COLO829 (cell line): ENCODE measurements at places on chromosomes 13 and 19.

GRCh38 chr13:32059511-32059984 lies 28.0 kb downstream of the FRY start:
- DNase-seq, result no peak

DNA sequence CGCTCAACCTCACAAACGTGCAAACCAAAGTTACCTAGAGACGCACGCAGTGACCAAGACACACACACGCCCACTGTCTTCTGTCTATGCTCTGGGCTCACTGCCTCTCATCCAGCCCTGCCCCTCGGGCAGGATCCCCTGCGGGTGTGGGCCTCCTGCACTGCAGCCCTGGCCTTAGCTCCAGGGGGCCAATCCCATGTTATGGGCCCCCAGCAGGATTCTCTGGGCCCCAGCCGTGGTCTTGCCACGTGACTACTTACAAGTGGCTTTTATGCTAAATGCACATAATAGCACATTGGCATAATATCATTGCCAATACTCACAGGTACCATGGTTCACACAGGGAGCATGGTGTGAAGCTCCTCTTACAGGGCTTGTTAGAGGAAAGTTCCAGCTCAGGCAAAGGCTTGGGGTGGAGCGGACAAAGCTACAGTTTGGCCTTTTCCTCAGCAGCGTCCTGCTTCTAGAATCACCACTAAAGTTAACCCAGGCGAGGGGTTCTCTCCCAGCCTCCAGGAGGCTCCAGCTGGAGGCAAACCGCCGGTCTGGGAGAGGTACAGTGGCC lies 37.4 kb downstream of the CEBPA start:
- no peak for DNase-seq

- no peak for DNase-seq
Measured at GRCh38 chr13:54241719-54242118, 1213.1 kb downstream of the OLFM4 start.

GRCh38 chr13:98761986-98762616 lies 9.6 kb upstream of the SLC15A1 start:
- DNase-seq, result no peak

DNA sequence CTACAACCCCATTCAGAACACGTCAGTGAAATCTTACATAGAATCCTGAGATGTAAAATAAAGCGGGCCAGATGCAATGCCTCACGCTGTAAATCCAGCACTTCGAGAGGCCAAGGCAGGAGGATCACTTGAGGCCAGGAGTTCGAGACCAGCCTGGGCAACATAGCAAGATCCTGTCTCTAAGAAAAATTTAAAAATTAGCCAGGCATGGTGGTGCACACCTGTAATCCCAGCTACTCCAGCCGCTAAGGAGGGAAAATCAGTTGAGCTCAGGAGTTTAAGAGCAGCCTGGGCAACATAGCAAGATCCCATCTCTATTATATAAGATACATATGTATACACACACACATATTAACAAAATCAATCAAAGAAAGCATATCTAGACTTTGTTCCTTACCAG lies 41.2 kb downstream of the PEX11G start:
- no peak for DNase-seq

- DNase-seq, result no peak
Measured at GRCh38 chr19:31461814-31462539, 112.7 kb upstream of the TSHZ3 start.

GRCh38 chr13:25725104-25725503 lies 326.7 kb downstream of the SHISA2 start:
- no peak for DNase-seq

- no peak for DNase-seq
Measured at GRCh38 chr13:31096654-31097302, 64.9 kb downstream of the HSPH1 start.

- DNase-seq, result no peak
Measured at GRCh38 chr13:99339736-99340397, 32.7 kb upstream of the GPR183 start.

- DNase-seq, result no peak
Measured at GRCh38 chr19:44912854-44913253, 1.6 kb upstream of the APOC1 start.

DNA sequence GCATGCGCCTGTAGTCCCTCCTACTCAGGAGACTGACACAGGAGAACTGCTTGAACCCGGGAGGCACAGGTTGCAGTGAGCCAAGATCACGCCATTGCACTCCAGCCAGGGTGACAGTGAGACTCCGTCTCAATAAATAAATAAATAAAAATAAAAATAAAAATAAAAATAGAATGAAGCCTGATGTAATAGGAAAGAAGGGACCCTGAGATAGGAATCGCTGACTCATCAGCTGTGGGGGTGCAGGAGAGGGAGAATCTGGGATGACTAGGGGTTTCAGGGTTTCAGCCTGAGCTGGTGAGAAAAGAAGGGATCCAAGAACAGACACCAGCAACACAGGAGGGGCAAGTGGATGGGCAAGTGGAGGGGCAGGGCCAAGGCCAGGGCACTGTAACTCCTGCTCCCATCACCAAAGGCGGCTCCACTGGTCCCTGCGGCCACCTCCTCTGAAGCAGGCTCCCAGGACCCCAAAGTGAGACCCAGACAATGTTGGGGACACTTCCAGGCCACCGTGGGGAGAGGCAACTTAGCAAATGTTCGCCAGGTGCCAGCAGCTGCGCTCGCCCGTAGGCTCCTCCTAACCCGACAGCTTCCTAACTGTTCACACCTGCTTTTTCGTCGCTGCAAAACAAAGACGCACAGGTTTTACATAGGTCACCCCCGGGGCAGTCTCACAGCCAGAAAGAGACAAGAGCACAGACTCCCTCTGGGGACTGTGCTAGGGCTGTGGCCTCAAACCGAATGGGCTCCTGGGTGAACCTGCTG lies 1.2 kb downstream of the HAUS8 start:
- DNase-seq, result no peak

DNA sequence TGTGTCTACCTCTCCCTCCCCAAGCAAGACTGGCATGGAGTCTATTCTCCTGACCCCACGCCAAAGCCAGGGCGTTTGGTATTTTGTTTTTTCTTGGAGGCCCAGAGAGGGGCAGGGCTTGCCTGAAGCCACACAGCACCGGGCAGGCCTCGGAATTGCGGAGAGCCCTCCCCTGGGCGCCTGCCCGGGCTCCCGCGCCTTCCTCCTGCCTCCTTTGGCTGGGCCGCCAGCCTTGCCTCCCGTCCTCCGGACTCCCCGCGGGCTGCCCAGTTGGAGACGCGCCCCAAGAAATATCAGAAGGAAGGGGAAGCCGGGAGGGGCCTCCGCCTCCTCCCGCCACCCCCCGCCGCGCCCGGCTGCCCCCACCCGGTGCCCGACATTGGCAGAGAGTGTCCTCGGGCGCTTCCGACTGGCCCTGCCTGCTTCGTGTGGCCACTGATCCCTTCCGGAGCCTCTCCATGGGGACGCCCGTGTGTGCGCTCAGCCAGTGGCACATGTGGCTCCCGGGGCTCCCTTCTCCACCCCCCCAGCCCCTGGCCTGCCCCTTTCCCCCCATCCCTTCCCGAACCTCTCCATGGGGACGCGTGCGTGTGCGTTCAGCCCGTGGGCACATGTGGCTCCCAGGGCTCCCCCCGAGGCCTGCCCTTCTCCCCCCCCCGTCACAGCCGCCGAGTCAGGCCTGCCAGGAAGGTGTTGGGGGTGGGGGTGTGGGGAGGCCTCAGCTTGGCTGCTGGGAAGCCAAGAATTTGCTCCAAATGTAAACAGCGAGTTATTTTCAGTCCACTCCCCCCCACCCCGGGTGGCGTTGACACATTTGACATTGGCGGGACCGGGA lies 37.3 kb downstream of the NFIC start:
- peak; percentile 51 for DNase-seq

- no peak for DNase-seq
Measured at GRCh38 chr19:1523412-1524286, at the start of gene PLK5. PLK5 (plus strand) TSS chr19:1524077; CDS start chr19:1526997, 2,920 bp downstream.

GRCh38 chr13:105825071-105825470 lies 710.4 kb downstream of the EFNB2 start:
- DNase-seq, result no peak

GRCh38 chr13:44605721-44606120 lies 29.6 kb upstream of the TSC22D1 start:
- no peak for DNase-seq

- peak; percentile 5 for DNase-seq
Measured at GRCh38 chr13:109344552-109345157, 441.7 kb downstream of the IRS2 start.

- no peak for DNase-seq
Measured at GRCh38 chr13:50376895-50377575, 361.8 kb downstream of the KCNRG start.

- no peak for DNase-seq
Measured at GRCh38 chr19:40303765-40304164, 18.6 kb upstream of the AKT2 start.
